HT1080 (cell line): ENCODE measurements at places on chromosomes 4 and X. TPM values are rescaled to one million over a fixed set of nuclear protein-coding genes. Genes with fewer than 3 reads are reported as not detected.

Gene PWWP3B
- 2.3 TPM in 2 replicates for total RNA-seq

Gene LONRF3
- 0.77 TPM in 1 of 2 replicates, not detected in the other for total RNA-seq

Gene ARX
- total RNA-seq: 0.03 and 0.27 TPM in 2 replicates

Gene DCLK2
- 3.8 and 5.2 TPM in 2 replicates for total RNA-seq

Gene SSX3
- 89.2 and 92.7 TPM in 2 replicates for total RNA-seq

Gene CT45A1
- total RNA-seq: 46.8 and 61.1 TPM in 2 replicates

Gene RNF150
- total RNA-seq: 0.37 and 0.73 TPM in 2 replicates

Gene TLR6
- 1.4 and 1.6 TPM in 2 replicates for total RNA-seq

Gene MAGEA9
- total RNA-seq: 0.37 TPM in 1 of 2 replicates, not detected in the other

Gene DUSP9
- not detected in 2 replicates for total RNA-seq

Gene MAGEA8
- total RNA-seq: not detected in 2 replicates

Gene SSX1
- 109 and 139 TPM in 2 replicates for total RNA-seq

Gene SH3D19
- total RNA-seq: 22.6 and 22.7 TPM in 2 replicates

Gene SSX4B
- total RNA-seq: 0.27 TPM in 1 of 2 replicates, not detected in the other

Gene CT83
- total RNA-seq: not detected in 2 replicates

Gene TRPC5OS
- 0.11 TPM in 1 of 2 replicates, not detected in the other for total RNA-seq

Gene MANBA
- total RNA-seq: 18.4 and 21.7 TPM in 2 replicates

Gene HPF1
- total RNA-seq: 30.9 and 31.7 TPM in 2 replicates

Gene HSFX1
- total RNA-seq: 0.19 and 0.70 TPM in 2 replicates

Gene MFAP3L
- 8.2 and 18.2 TPM in 2 replicates for total RNA-seq

Gene WWC2
- total RNA-seq: 16.1 and 25.2 TPM in 2 replicates

Gene MTTP
- 0.02 TPM in 1 of 2 replicates, not detected in the other for total RNA-seq

Gene ZBTB49
- 4.7 and 6.8 TPM in 2 replicates for total RNA-seq

Gene UGDH
- 23.5 and 25.1 TPM in 2 replicates for total RNA-seq

Gene SSX4
- total RNA-seq: 0.27 TPM in 1 of 2 replicates, not detected in the other

Gene KLF3
- total RNA-seq: 6.3 and 7.9 TPM in 2 replicates

Gene CCNA2
- 175 and 190 TPM in 2 replicates for total RNA-seq

Gene DCAF12L1
- not detected in 2 replicates for total RNA-seq

Gene PIN4
- 11.2 and 14.3 TPM in 2 replicates for total RNA-seq

Gene FAM184B
- 0.02 TPM in 1 of 2 replicates, not detected in the other for total RNA-seq

Gene ADGRL3
- total RNA-seq: 0.73 and 1.2 TPM in 2 replicates

Gene VSIG4
- not detected in 2 replicates for total RNA-seq

Gene LDB2
- 2.1 and 3.5 TPM in 2 replicates for total RNA-seq

Gene MAGEA12
- 142 and 151 TPM in 2 replicates for total RNA-seq

Gene RBM46
- total RNA-seq: not detected in 2 replicates

Gene N4BP2
- total RNA-seq: 4.1 and 4.5 TPM in 2 replicates

Gene SPANXN3
- total RNA-seq: 1.1 and 2.4 TPM in 2 replicates

Gene CCNG2
- 2.4 and 8.1 TPM in 2 replicates for total RNA-seq

Gene OGT
- total RNA-seq: 49.6 and 55.5 TPM in 2 replicates

Gene HMGB2
- total RNA-seq: 293 and 294 TPM in 2 replicates
